Activated T-helper 1 cell treated with anti-CD3 and anti-CD28 coated beads, Interleukin-2, amount 50 U/mL, for 16 hours (primary cell): ENCODE measurements at places on chromosomes 1 and 21.

DNA sequence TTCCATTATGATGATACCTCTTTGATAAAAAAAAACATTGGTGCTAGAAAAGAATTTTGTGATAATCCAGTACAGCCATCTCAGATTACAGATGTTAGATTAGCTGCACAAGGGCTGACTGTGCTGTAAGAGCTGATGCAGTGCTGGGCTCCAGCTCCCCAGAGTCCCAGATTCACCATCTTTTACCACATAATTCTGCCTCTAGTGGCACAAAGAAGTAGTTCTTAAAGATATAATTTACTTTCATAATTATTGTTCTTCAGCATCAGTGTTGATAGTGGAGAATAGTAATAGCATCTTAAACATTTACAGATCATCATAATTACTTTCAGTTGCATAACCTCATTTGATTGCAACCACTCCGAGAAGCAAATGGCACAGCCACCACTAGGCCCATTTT lies 262.1 kb downstream of the BRINP2 start:
- DNase-seq: no peak

DNA sequence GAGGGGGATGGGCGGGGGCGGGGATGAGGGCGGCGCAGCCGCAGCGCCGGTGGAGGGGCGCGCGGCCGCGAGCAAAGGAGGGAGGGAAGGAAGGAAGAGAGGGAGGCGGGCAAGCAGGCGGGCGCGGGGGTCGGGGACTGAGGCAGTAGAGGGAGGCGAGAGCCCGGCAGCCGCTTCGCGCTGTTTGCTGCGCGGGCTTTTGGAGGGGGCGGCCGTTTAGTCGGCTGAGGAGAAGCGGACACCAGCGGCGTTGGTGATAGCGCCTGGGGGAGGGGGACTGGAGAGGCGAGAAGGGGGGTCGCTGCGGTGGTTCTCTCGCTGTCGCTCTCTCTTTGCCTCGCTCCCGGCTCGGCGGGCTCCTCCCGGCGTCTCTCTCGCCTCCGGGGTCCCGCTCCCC lies at the start of gene HS2ST1:
Gene HS2ST1 (plus strand): TSS at position 35 of the 397 bp plus-strand sequence.
- DNase-seq: no peak

GRCh38 chr1:22291057-22291456 lies 148.2 kb upstream of the WNT4 start:
- DNase-seq: no peak

GRCh38 chr1:65490231-65491009 lies 70.0 kb downstream of the LEPR start:
- DNase-seq: no peak
